ENCODE measurements at places on chromosomes 4 and X.

- peak; percentile 39 for DNase-seq
Observed at GRCh38 chr4:140252141-140252741, 98.3 kb upstream of the MAML3 start.

DNA sequence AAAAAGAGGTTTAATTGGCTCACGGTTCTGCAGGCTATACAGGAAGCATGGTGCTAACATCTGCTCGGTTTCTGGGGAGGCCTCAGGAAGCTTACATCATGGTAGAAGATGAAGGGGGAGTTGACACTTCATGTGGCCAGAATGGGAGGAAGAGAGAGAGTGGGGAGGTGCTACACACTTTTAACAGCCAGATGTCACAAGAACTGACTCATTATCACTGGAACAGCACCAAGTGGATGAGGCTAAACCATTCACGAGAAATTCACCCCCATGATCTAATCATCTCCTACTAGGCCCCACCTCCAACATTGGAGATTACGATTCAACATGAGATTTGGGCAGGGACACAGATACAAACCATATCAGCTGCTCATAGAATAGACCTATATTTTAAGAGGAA lies 255.8 kb downstream of the OPHN1 start:
- no peak for DNase-seq

DNA sequence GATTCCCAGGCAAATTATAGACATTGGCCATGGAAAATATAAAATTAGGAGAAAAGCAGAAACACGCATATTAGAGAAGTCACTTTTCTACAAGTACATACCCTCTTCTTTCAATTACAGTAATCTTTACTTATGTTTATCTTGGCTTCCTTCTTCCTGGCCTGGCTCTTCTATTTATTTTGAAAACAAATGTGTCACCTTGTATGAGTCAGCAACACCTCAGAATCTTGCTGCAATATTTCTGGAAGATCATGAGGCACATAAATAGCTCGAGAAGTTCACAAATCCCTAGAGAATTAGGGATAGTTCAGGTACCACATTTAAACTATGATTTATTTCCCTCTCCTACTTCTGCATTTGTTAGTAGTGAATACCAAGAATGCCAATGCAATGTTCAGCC lies 124.6 kb downstream of the ANOS1 start:
- DNase-seq: no peak

DNA sequence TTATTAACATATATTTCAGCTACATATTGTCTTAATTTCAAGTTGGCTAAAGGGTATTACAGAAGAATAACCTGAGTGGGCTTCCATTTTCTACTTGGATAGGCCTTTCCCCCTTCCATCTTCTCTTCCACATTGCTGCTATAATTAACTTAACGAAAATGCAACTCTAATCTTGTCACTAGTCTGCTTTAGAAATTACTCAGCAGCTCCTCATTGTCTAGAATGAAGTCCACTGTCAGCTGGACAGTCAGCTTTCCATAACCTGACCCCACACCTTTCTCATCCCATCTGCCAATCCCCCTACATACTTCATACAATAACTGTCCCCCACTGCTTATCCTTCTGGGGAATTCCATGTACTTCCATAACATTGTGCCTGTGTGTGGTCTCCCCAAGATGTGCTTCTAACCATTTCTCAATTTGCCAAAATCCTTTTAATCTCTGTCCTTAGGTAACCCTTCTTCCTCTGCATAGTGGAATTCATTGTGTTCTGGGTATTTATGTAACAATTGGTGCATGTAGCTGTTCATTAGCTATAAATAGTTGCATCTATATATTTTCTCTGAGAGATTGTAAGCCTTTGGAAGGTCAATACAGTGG lies 4.8 kb downstream of the MND1 start:
- DNase-seq: no peak

DNA sequence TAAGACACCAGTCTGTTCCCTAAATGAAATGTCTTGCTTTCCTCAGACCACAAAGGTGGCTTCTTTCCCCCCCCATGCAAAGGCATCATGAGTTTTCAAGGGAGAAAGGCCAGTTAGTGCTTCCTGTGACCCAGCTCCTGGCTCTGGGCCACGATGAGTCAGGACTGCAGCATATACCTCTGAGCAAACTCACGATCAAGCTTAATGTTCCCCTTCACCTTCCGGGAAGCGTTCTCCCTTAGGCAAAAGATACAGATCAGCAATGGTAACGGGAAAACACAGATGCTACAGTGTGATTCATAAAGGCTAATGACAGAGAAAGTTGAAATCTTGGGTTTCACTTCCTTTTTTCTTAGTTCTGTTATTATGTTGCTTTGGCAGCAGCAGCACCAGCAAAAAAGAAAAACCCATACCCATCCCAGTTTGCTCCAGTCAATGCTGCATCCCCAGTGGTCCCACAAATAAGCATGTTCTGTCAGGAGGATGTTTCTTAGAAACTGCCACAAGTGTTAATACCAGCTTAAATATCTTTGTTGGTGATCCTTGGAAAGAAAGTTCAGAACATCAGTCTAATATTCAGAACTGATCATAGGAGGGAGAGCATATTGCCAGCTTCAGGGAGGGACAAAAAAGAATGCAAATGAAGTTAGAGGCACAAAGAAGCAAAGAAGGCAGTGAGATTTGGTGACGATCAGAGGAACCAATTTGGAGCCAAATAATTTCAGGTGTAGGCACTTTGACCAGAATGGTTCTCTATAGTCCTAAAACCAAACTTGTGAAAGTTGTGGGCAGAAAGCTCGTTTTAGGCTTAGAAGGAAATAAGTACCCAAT lies 41.2 kb downstream of the LONRF3 start:
- DNase-seq: peak; percentile 21

DNA sequence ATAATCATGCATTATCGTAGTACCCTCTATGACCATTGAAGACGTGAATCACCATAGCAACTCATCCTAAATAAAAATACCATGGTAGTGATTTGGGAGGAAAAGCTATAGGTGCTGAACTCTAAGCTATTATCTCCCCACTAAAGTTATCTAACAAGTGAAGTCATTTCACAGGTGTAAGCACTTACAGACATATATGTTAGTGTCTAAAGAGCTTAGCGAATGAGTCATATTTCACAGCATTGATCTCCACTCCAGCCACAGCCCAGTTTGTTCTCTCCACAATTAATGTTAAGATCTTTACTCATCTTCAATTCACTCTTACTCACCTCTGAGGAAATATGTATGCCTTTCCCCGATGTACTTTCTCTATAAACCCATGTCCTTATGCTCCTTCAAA lies 57.0 kb downstream of the DCAF8L1 start:
- DNase-seq: no peak

DNA sequence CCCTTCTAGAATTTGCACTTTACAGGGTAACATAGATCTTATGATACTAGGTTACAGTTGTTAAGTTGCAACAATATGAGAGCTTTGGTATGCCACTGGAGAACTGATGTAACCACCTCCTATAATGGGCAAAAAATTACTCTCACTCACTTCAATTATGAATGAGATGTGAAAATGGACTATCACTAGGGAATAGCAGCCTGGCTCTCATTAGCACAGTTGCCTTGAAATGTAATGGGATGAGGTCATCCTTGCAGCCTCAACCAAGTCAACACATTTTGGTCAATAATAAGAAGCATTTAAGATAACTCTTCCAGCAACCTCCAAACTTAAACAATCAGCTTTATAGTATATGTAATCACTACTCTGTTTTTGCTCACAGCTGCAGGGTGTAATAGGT lies 69.4 kb downstream of the TBC1D9 start:
- DNase-seq: no peak

DNA sequence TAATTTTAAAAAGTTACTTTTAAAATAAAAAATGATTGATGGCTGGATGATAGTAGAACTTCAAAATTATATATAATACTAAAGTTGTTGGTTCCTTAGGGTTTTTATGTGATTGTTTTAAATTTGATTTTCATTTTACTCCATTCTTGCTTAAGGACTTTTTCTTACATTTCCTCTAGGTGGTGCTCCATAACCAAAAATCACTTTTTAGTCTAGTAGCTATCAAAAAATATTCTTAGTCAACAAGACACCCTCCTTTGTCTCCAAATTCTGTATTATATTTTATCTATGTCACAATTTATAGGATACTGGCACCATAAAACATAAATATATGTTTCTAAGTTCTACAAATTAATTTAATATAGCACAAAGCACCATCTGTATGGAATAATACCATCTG lies 67.2 kb upstream of the BRWD3 start:
- no peak for DNase-seq

DNA sequence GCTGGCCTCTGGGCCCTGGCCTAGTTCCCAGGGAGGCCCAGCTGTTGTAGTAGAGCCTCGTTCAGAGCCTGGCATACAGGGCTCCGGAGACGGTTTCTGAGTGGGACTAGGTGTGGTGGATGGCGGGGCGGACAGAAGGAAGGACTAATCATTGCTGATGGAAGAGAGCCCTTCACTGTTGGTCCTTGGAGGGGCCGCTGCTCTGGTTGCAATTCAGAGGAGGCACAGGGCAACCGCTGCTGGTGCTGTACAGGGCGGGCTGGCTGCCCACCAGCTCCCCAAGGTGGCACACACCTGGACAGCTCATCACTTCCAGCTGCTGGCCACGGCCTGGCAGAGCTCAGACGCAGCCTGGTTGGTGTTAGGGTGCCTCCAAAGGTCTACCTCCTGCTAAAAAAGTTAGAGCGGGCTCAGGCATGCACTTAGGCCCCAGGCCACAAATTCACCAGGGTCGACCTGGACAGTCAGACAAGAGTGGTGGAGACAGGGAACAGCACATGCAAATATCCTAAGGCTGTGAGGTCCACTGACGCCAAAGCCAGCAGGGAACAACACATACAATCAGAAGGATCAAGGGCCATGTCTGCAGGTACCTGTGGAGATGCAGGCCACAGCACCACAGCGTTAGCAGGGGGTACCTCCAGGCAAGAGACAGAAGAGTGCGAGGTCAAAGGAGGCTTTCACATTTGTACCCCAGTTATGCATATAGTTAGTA lies 7.5 kb upstream of the RNF4 start:
- no peak for DNase-seq

DNA sequence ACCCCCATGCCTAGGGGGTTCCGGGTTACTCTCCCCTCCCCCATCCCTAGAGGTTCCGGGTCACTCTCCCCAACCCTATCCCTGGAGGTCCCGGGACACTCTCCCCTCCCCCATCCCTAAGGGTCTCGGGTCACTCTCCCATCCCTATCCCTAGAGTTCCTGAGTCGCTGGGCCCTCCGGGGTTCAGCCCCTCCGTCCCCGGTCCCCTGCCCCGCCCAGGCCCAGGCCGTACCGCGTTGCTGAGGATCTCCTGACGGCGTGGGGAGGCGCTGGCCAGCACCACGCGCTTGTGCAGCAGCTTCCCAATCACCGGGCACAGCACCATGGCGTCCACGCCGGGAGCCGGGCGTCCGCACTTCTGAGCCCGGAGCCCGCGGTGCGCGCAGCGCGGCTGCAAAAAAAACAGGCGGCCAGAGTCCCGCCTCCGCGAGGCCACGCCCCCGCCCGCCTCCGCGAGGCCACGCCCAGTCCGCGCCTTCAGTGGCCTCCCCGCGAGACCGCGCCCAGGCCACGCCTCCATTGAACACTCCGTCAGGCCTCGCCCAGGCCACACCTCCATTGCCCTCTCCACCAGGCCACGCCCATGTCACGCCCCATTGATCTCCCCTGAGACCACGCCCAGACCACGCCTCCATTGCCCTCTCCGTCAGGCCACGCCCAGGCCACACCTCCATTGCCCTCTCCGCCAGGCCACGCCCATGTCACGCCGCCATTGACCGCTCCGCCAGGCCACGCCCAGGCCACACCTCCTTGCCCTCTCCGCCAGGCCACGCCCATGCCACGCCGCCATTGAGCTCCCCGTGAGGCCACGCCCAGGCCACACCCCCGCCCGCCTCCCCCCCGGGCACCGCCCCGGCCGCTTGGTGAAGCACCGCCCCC lies at the start of gene ASMTL:
ASMTL (minus strand) TSS at position 394 of the 879 bp plus-strand sequence; CDS start at position 325, 69 bp downstream.
- DNase-seq: peak; percentile 100

DNA sequence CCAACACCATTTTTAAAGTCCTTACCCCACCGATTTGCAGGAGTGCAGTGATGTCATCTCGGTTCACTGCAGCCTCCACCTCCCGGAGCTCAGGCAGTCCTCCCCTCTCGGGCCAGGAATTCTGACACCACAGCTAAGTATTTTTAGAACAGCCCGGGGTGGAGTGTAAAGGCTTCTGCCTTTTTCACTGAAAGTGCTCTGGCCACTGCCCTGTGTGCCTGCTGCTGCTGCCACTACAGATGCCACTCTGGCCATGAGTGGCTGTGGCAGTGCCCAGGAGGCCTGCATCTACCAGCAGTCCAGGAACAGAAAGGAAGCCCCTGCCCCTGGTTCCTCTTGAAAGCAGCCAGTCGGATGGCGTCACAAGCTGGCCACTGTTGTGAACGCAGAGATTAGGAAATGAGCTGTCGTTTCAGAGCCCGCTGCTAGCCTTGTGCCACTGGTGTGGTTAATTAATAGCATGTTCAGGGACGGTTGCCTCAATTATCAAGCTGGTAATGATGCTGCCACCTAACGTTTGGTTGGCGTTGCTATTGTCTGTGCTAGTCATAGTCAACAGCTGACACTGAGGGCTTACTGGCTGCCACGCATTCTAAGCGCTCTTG lies 23.6 kb upstream of the TBC1D14 start:
- DNase-seq: no peak

DNA sequence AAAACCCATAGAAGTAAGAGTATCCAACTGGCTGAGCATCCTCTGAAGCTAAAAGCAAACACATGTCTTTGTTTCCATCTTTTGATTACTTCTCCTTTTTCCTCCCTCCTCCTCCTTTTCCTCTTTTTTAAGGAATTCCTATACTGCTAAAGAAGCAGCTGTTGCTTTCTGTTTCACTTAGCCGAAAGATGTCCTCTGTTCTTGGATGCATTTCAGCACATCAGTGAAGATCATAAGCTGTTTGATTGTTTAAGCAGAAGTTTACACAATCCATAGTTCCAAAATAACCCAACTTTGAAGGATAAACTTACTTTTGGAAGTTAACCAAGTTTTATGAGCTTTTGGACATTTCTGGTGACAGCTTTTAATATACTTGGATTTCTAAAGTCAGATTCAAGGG lies 55.1 kb upstream of the TNIP3 start:
- no peak for DNase-seq

GRCh38 chr4:2881431-2881830 lies 37.8 kb downstream of the ADD1 start:
- no peak for DNase-seq

DNA sequence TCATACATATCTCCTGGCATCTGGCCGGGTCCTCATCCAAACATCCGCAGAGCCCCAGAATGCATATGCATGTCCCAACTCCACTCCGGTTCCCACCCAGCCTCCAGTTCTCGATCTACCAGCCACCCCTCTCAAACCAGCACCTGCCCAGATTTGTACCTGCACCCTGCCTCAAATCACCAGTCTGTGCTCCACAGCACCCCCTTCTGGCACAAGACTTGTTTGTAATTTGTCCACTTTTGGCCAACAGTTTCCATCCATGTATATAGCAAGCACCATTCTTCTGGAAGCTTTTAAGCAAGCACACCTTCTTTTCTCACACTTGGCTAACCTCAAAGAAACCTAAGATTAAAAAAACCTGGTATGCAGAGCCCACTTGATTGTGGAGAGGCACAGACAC lies 644.1 kb downstream of the MID1IP1 start:
- DNase-seq: peak; percentile 4

- peak; percentile 5 for DNase-seq
Observed at GRCh38 chrX:100928660-100929613, at the start of gene XKRX. Gene XKRX, minus strand, starts transcription at chrX:100928917. Its CDS starts 613 bp downstream, at chrX:100928304.

Data from prostate gland (tissue), 2 donors.